ENCODE measurements at places on chromosomes 12 and 14. TPM values are rescaled to one million over a fixed set of nuclear protein-coding genes. Genes with fewer than 3 reads are reported as not detected.

- DNase-seq = no peak
Observed at GRCh38 chr12:105289114-105289904, 41.2 kb upstream of the C12orf75 start.

DNA sequence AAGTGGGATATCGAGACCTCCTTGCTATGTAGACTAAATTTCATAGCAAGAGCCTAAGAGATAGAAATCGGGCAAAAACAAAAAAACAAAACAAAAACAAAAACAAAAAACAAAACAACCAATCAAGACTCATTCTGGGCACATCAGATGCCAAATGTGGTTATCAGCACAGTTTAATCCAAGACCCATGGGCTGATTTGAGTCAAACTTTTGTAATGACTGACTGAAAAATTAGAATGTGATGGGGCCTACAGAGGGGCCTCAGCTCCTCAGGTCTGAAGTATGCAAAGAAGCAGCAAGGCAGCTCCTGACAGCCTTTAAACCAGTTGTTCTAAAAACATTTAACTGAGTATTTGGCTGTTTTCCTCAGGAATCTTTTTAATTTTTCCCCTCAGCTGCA lies 49.3 kb downstream of the SLC4A8 start:
- DNase-seq = no peak

DNA sequence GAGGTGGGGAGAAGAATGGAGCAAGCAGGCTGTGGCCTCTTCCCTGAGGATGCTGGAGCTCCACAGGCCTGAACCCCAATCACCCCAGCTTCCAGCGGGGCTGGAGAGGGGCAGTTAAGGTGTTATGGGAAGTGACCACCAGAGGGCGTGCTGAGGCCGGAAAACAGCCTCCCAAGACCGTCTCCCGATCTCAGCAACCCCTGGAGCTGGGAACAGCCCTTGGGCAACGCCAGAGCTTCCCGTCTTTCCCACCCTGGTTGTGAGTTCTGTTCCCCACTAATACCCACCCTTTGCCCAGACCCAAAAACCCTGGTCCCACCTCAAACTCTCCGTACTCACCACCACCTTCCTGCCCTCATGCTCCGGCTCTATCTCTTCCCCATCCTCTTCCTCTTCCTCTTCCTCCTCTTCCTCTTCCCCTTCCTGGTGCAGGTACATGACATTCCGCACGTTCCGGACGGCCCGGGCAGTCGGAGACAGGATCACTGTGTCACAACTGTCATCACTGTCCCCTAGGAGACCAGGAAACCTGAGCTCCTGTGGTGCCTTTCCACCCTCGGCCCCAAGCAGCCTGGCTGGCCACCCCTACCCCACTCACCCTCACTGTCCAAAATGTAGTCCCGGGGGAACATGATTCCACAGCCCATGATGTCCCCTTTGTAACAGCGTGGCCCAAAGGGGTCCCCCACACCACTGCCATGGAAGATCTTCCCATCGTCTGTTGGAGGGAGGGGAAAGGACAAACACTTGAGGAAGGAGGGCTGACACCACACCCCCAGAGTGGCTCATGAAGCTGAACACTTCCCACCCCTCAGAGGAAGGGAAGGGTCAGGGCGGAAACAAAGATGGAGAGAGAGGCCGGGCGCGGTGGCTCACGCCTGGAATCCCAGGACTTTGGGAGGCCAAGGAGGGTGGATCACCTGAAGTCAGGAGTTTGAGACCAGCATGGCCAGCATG lies 12.9 kb downstream of the SPRYD3 start:
- DNase-seq = peak; percentile 90

- no peak for DNase-seq
Observed at GRCh38 chr14:28061006-28061405, 705.6 kb upstream of the FOXG1 start.

- DNase-seq = no peak
Observed at GRCh38 chr12:91923864-91924263, 221.8 kb downstream of the BTG1 start.

DNA sequence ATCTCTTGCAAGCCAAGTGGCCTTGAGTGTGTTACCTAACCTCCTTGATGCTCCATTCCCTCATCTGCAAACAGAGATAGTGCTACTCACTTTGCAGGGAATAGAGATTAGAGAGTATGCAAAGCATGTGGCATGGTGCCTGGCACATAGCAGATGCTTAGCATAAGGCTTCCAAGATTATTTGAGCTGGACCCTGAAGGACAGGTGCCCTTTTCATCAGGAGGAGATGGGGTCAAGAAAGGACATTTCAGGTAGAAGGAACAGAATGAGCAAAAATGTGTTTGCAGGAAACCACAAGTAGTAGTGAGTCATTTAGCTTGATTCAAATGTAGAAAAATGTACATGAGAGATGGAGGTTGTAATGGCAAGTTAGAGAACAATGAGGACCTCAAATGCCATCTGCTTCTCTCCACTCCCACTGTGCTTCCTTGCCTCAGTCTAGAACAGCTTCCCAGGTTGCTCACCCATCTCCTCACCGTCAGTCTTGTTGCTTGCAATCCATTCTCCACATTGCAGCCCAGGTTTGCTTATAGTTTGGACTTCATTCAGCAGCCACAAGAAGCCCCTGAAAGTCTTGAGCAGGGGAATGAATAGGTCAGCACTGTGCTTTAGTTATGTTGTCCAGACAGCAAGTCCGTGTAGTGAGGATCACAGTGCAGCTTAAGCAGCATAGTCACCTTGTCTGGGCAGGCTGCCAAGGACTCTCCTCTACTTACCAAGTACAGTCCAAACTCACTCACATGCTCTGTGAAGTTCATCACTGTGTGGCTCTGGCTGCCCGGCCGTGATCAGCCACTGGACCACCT lies 536.3 kb upstream of the CCDC196 start:
- no peak for DNase-seq

- no peak for DNase-seq
Observed at GRCh38 chr14:103362780-103363179, 22.4 kb upstream of the MARK3 start.

DNA sequence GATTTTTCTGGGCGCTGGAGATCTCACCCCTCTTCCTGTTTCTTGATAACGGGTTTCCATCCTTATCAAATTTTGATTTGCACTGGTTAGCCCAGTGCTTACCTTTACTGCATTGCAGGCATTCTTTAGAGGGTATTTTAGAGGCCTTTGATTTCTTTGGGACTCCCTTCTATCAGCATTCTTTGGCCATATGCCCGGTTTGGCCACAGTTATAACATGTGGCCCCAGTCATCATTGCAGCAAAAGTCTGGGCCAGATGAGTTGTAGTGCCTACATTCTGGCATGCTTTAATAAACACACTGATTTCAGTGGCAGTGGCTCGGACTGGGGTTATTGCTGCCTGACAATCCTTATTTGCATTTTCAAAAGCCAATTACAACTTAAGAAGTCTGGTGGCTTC lies 82.3 kb downstream of the KCNMB4 start:
- no peak for DNase-seq

GRCh38 chr14:75864352-75864751 lies 117.4 kb downstream of the TGFB3 start:
- DNase-seq = no peak

DNA sequence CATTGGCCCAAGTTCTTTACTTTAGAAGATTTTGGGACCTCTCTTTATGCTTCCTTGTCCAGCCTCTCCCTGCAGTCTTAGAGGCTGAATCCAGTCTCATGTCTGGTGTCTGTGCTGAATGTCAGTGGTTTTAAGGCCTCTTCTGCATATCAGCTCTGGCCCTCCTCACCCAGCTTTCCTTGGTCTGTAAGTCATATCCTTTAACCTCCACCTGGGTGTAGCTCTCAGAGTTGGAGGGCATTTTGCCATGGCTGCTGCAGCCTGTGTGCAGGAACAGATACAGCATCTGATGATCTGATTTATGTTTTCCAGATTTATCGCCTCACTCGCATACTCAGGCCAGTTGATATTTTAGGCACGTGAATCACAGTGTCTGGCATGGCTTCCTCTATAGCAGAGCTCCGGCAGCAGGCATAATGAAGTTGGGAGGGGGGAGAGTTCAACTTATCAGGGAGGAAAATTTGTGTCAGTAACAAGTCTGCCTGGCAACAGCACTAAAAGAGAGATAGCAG lies 335.0 kb downstream of the PCNX1 start:
- DNase-seq = no peak

DNA sequence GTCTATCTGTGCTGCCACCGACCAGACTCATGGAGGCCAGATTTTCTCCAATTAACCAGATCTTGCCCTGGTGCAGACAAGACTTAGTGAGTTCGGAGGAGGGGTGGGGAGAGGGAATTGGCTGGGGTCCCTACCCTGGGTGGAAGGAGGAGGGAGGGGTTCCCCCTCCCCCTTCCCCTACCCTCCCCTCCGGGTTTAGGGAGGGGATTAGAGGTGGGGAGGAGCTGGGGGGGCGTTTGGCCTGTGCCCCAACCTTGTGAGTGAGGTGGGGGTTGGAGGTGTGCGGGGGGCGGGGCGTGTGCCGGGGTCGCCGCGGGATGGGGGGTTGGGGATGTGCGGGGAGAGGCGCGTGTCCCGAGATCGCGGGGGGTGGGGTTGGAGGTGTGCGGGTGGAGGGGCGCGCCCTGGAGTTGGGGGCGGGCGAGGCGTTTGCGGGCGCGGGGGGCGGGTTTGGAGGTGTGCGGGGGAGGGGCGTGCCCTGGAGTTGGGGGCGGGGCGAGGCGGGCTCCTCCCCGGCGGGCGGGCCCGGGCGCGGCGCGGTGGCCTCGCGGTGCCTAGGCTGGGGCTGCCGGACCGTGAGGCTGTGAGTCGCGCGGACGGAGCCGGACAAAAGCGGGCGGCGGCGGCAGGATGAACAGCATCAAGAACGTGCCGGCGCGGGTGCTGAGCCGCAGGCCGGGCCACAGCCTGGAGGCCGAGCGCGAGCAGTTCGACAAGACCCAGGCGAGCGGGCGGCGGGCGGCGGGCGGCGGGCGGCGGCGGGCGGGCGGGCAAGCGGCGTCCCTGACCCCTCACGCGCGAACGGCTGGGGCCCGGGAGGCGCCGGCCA lies at the start of gene HIP1R:
TSS of gene HIP1R (plus strand) at position 537 of the 829 bp plus-strand sequence. CDS start at position 631, 94 bp downstream.
- no peak for DNase-seq

DNA sequence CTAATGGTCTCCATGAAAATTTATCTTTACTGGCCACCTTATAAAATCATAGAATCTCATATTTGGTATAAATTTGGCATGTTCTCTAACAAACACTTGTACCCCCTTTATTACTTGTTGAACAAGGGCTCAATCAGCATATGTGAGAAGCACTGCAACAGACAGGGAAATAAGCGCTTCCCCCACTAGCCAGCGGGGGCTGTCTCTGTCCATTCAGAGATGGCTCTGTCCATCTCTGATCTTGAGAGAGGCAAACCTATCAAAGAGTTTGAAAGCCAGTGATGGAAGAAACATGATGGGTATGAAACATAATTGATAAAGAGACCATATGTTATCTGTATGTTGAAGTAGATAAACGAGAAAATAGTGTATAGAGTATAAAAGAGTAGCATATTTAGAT lies 326.8 kb downstream of the PDZRN4 start:
- DNase-seq = no peak

- DNase-seq = peak; percentile 25
Observed at GRCh38 chr12:117671734-117672133, 297.1 kb downstream of the KSR2 start.

DNA sequence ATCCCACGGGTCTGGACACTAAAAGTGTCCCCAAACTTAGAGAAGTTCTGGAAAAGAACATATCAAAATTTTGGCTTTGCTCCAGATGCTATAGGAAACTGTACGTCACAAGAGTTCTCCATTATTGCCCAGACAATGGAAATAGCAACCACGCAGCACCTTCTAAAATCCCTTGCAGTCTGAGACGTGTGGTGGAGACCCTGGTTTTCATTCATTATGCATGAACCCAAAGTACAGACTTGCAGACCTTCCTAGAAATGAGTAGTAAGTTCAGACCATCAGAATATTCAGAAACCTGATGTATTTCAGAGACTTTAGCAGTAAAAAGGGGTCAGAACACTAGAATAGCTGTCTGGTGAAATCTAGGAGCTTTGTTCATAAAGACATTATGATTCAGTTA lies 50.0 kb upstream of the BCL2L14 start:
- DNase-seq = no peak

DNA sequence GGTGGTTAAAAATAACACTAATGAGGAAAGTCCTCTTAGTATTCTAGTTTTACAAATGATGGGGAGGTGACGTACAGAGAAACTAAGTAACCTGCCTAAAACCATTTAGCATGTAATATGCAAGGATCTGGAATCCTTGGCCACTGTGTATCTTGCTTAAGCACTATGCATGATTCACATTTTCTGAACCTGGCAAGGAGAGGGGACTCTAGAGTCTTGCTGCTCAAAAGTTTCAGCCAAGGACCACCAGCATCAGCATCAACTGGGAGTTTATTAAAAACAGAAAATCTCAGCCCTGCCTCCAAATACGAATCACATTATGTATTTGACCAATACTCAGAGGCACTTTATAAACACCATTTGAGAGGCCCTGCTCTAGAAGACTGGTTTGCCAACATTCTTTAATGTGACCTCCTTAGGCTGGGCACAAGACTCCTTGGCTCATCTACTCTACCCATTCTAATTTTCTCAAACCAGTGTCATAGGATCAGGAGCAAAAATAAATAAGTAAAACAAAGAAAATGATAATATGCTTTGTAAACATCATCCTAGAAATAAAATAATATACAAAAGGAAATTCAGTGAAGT lies 52.9 kb downstream of the ABCC9 start:
- DNase-seq = no peak

KLRF1 gene
- 0.78 TPM for total RNA-seq

PTPN21 gene
- total RNA-seq = 30.1 TPM

ASPG gene
- 2.4 TPM for total RNA-seq

CLEC4A gene
- total RNA-seq = 2.2 TPM

KLRG1 gene
- not detected for total RNA-seq

GPR135 gene
- total RNA-seq = 5.9 TPM

HDAC7 gene
- total RNA-seq = 101 TPM
